ENCODE measurements at places on chromosomes 3 and 15.

DNA sequence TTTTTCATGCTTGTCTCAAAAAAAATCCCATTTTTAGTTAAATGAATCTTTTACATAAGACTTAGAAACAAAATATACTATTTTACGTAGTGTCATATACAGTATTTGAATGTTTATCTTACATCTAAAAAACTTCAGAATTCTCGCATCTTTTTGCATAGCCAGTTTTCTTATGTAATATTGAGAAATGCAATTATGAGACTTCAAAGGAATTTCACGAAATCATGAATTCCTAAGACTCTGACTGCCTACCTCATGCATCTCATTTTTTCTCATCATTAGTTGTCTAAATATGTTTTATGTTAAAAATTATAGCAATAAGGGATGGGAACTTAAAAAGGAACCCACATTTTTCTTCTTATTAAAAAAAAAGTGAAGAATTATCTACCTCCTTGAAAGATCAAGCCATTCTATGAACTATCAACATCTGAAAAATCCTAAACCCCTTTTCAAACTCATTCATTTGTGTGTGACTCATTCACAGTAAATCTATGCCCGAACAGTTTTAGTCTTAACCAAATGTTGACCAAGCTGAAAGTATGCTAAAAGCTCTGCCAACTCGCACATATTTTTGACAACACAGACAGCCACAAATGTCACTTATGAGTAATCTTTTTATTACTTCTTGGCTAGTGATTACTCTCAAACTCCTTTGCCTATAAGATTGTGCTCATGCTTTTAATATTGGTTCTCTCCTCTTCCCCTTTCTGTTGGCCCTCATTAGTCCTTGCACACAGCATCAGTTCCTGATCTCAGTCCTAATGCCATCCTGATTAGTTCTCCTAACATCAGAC, 115.9 kb downstream of the DCLK3 start:
- DNase-seq = no peak

DNA sequence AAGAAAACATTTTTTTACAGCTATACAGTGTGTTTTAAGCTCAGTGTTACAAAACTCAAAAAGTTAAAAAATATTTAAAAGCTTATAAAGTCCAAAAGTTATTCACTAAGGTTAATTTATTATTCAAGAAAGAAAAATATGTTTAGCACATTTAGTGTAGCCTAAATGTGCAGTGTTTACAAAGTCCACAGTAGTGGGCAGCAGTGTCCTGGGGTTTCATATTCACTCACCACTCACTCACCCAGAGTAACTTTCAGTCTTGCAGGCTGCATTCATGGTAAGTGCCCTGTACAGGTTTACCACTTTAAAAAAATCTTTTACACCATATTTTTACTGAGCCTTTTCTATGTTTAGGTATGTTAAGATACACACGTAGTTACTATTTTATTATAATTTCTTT, 300.2 kb upstream of the TRIM42 start:
- no peak for DNase-seq

GRCh38 chr15:66865622-66866611, 163.9 kb downstream of the SMAD6 start:
- no peak for DNase-seq

GRCh38 chr3:110456438-110457138, 615.0 kb upstream of the NECTIN3 start:
- no peak for DNase-seq

GRCh38 chr15:76084256-76084655, 24.5 kb downstream of the TMEM266 start:
- DNase-seq = no peak

DNA sequence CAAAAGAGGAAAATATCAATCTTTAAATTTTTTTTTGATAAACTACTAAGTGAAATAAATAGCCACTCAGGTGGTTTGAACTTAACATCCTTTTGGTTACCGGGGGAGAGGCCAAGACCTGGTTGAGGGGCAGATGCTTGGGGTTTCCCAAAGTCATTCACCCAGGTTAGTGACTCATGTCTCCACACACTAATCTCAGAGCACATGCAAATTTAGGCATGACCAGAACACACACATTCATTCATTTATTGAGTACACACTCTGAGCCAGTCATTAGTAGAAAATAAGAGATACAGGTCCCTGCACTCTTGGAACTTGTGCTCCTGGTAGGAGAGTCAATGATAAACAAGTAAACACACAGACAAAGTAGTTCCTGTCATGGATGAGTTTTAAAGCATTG, 7.3 kb downstream of the ILDR1 start:
- DNase-seq = no peak

DNA sequence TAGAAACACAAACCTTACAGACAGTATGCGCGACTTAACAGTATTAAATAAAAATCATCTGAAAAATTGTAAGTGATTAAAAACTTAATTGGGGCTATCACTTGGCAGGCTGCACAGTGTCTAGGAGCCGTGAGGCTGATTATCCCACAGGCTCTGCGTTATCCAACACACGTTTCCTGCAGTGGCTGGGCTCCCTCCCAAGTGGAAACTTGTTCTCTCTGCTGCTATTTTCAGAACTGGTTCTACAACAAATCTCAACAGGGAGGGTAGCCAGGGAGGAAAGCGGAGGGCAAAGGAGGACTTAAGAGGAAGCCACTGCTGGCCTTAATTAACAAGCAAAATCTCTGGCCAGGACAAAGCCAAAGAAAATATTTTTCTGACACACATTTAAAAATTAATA, 555.2 kb downstream of the MAGI1 start:
- peak; percentile 40 for DNase-seq

DNA sequence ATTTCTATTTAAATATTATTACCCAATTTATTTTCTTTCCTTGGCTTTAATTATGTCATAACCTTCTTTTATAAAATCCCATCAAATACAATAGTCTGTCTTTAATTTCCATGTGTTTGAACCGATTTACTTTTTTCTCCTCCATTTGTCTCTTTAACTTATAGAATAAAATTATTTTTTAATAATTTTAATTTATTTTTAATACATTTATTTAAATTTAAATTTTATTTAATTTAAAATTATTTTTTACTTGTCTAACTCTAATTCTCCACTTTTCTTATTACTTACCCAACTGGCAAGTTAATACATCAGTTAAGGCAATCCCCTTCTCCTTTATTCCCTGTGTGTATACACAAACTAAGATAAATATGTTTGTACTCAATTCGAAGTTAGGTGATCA, 817.6 kb upstream of the NR2F2 start:
- DNase-seq = no peak

DNA sequence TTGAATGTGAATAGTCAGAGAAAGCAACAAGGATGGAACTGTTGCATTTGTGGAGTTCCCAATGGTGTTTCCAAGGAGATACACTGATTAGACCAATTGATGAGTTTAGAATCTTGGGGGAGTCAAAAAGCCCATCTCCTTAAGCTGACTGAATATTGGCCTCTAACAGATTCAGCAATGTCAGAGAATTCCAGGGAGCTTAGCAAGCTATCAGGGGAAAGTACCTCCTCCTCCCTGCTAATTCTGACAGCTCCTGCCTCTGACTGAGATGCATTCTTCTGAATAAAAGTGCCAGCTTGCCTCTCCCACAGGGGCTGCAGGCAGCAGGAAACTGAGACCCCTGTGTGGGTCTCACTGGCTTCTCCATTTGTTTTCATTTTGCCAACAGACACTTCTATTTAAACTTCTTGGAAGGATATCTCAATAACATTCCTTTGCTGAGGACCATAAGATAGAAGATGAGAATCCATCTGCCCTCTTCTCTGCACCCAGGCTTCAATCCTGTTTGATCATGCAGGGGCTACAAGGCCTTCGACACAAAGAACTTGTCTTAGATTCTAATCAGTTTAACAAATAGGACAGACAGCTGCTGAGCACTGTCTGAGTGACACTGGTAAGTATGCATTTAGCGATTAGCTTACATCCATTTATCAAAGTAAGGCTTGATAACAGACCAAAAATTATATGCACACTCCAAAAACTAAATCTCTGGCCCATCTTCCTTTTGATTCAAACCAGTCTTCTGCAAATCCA, 1080.8 kb downstream of the TUSC7 start:
- DNase-seq = no peak

DNA sequence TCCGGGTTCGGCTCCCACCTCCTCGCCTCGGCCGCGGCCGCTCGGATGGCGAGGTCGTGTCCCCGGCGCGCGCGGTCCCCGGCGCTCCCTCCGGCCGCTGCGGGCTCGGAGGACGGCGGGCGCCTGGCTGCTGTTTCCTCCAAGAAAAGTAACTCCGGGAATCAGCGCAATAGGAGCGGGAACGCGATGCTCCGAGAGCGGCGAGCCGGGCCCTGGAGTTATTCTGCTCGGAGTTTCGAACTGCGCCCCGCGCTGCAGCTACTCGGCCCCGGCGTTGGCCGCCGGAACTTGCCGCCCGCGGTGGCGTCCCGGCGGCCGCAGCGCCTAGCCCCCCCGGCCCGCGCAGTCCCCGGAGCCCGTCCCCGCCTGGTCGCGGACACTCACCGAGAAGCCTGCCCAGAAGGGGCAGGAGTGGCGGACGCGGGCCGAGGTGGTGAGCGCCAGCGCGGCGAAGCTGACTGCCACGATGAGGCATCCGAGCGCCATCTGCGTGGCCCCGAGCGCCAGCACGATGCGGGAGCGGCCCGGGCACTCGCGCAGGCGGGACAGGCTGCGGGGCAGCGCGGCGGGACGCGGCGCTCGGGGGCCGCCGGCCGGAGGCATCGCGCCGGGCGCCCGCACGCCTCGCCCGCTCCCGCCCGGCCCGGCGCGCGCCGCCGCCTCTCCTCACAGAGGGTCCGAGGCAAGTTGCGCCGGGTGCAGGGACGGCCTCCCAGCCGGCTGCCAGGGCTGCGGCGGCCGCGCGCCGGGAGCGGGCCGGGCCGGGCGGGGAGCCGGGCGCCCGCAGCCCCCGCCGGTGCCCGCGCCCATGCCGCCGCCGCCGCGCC, 251.9 kb downstream of the TJP1 start:
- DNase-seq = no peak

GRCh38 chr3:82957696-82958095, 1196.3 kb upstream of the GBE1 start:
- no peak for DNase-seq

- DNase-seq = no peak
Measured at GRCh38 chr15:98901434-98902072, 106.0 kb downstream of the PGPEP1L start.

- no peak for DNase-seq
Measured at GRCh38 chr15:78272316-78272715, 8.0 kb downstream of the DNAJA4 start.

- no peak for DNase-seq
Measured at GRCh38 chr15:63178034-63178433, 11.4 kb upstream of the RAB8B start.

- no peak for DNase-seq
Measured at GRCh38 chr3:101779822-101780381, 891 bp downstream of the NXPE3 start.

DNA sequence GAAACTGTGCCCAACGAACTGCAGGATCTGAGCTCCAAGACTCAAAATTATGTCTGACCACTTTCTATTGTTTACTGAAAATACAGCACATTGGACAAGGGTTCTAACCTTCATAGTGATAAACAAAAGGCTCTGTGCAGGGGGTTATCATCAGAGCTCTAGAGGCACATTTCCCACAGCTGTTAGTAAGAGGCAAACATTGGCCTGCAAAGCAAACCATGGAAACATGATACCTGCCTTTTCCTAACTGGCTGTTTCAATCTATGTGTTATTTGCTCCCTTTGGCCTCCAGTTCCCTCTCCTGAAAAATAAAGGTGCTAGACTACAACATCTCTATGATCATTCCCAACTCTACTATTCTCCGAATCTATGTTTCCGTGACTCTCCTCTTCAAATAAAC, 159.7 kb upstream of the ARHGEF26 start:
- DNase-seq = no peak

DNA sequence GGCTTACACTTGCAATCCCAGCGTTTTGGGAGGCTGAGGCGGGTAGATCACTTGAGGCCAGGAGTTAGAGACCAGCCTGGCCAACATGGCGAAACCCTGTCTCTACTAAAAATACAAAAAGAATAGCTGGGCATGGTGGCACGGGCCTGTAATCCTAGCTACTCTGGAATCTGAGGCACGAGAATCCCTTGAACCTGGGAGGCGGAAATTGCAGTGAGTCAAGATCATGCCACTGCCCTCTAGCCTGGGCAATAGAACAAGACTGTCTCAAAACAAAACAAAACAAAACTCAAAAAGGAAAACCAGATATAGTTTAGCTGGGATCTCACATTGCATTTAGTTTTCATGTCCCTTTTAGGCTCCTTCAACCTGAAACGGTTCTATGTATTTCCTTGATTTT, 2.9 kb upstream of the USP50 start:
- DNase-seq = no peak

DNA sequence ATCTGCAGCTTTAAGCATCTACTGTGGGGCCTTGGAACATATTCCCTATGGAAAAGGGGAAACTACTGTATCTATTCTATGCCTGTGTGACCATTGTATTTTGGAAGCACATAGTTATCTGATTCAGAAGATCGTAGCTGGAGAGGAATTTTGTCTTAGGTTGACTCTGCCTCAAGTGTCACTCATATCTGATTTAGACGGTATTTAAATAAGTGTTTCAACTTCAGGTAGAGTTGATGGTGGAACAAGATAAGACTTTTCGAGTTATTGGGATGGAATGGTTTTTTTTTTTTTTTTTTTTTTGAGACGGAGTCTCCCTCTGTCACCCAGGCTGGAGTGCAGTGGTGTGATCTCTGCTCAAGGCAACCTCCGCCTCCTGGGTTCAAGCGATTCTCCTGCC, 8.9 kb upstream of the DENND6A start:
- no peak for DNase-seq

DNA sequence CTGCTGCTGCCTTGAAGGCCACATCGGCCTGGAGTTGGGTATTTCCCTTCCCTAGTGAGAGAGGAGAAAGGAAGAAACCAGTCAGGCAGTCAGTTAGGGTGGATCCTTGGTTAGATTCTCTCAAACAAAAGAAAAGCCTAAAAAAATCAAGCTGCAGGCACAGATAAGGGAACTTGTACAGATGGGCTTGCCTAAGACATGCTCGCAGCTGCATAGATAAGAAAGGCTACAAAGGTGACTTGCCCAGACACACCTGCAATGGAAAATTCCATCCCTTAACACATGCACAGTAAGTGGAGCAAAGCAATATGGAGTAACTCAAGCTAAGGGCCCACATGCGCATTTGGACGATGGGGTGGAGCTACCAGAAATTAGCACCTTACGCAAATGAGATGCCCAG, 199.7 kb upstream of the ARPP21 start:
- no peak for DNase-seq

- DNase-seq = no peak
Measured at GRCh38 chr3:13068269-13069010, 4.8 kb downstream of the IQSEC1 start.

GRCh38 chr15:92625251-92625980, 30.2 kb downstream of the FAM174B start:
- DNase-seq = no peak

- no peak for DNase-seq
Measured at GRCh38 chr3:30643763-30644462, 37.5 kb downstream of the TGFBR2 start.

DNA sequence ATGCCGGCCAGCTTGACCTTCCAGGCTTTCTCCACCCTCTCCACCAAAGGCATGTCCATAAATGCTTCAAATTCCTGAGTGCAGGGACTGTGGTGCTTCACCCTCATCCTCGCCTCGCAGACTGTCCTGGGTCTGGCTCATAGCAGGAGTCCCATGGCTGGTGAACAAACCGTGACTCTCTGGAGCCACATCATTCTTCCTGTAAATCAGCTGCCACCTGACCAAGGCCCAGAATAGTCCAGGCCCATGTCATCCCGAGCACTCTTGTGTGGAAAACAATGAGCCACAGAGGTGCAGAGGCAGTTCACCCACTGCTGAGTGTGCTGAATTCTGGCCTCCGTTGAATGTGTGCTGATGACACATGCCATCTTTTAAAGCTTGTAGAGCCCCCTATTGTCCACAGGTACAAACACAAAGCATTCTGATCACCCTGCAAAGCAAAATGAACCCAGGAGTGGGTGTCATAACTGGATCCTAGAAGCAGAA, 68.6 kb downstream of the ABHD5 start:
- no peak for DNase-seq

Data from NCI-H510A (cell line).